ENCODE measurements at places on chromosomes 5 and 9.

GRCh38 chr9:83588256-83588655, 34.7 kb upstream of the IDNK start:
- no peak for DNase-seq

GRCh38 chr5:132484391-132484725, 6.2 kb downstream of the IRF1 start:
- DNase-seq: no peak

DNA sequence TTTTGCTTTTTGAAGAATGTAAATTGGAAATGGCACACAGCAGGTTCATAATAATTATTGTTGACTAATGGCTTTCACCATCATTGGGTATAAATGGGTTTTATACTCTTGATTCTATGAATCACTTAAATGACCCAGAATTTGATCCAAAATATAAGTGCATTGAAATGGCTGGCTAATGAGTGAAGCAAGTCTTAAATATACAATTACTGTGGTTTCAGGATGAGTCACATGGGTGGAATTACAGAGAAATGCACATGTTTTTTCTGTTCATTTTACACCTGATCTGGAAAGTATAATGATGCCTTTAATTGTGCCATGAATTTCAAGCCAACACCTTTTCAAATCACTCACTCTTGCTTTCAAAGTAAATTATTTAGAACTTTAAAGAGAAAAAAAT, 380.8 kb upstream of the CD180 start:
- no peak for DNase-seq

DNA sequence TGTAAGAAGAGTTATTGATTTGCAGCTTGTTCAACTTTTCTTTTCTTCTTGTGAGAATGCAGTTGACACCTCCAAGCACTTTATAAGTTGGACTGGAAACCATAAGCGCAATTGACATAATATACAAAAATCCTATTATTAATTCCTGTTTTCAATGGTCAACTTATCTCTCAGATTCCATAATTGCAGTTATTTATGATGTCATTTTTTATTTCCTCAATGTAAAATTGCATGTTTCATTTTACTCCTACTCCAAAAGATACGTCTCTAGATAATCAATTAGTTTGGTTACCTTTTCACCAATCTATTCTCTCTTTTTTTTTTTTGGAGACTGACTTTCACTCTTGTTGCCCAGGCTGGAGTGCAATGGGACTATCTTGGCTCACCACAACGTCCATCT, 1416.1 kb upstream of the CDH6 start:
- no peak for DNase-seq

- DNase-seq: peak; percentile 19
Observed at GRCh38 chr5:42583322-42583721, 160.1 kb downstream of the GHR start.

- no peak for DNase-seq
Observed at GRCh38 chr5:143168921-143169810, 234.3 kb downstream of the NR3C1 start.

DNA sequence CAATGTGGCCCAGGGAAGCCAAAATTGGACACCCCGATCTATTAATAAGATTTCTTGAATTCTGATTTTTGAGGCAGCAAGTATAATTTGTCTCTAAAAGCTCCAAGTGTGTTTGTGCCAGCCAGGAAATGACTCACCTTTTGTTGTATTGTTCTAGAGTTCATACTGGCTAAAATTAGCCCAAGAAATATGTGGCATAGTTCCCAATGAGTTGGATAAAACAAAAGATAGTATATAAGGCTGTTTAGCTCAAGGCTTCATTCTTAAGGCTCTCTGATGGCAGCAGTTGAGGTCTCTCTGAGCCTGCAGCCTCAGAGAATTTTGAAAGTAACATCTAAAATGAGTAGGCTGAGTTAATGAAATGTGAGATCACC, 21.6 kb downstream of the HMGXB3 start:
- DNase-seq: no peak

GRCh38 chr9:87148331-87149104, 201.2 kb upstream of the GAS1 start:
- DNase-seq: no peak

DNA sequence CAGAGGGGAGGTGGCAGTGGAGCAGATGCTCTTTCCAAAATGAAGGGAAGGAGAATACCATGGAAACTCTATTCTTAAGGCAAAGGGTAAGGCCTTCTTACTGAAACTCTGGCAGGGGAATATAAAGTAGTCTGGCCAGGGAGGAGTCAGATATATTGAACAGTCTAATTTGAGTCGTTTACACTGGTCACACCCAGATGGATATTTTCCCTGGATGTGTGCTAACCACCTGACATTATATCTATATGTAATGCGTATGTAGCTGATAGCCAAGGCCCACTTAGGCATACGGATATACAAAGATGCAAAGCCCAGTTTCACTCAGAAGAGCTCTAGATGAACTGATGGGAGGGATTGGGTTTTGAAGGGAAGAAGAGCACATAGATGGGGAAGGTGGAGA, 7.0 kb downstream of the TDRD7 start:
- DNase-seq: no peak

DNA sequence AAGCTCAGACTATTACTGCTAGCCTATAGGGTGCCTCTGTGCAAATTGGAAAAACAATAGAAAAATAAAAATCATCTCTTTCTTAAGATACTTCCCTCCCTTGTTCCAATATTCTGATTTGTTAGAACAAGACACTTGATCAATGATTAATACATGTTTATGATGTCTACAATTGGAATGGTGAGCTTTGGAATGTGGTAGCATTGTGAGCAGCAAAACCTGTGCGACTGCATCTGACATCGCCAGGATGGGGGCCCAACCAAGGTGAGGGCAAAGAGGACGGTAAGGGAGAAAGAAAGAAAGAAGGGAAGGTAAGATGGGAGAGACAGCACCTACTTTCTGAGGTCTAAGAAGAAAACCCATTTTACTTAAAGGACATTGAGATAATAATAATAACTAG, 183.0 kb upstream of the TRIM32 start:
- no peak for DNase-seq

GRCh38 chr9:130471411-130472183, 26.8 kb downstream of the ASS1 start:
- no peak for DNase-seq

- DNase-seq: no peak
Observed at GRCh38 chr9:68933434-68934328, 80.2 kb downstream of the PRKACG start.

- DNase-seq: no peak
Observed at GRCh38 chr5:174522480-174523260, 201.7 kb upstream of the MSX2 start.

DNA sequence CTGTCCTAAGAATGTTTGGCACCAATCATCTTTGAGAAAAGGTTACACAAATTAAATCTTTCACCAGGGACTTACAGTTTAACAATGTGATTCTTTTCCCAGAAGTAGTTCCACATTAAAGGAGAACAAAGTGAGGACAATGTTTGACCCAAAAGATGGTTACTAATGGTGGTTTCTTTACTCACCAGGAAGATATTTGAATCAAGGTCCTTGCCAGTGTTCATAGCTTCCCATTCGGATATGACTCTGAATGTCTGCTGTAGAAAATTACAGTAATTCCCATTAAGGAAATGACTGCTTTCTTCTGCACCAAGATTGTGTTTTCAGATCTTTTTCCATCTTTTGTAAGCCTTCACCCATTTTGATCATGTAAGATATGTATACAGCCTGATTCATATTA, 114.6 kb upstream of the ADAMTSL1 start:
- no peak for DNase-seq

DNA sequence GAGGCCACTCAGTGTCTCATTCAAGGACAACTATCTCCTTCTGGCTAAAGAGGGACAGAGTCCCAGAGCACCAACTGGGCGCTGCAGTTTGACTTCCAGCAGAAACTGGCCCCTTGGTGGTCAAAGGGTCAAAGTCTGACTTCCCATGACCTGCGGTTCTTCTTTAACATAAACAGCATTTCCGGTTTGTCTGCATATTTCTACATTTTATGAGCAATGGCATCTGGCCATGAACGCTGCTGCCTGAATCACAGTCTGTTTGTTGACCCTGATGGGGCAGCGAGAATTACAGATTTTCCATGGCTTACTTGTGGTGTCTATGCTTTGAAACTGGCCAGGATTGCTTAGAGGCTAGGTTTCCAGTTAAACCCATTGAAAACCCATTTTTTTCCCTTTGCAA, 1.3 kb downstream of the TNFSF15 start:
- no peak for DNase-seq

- no peak for DNase-seq
Observed at GRCh38 chr5:140106805-140107311, 7.1 kb upstream of the PURA start.

DNA sequence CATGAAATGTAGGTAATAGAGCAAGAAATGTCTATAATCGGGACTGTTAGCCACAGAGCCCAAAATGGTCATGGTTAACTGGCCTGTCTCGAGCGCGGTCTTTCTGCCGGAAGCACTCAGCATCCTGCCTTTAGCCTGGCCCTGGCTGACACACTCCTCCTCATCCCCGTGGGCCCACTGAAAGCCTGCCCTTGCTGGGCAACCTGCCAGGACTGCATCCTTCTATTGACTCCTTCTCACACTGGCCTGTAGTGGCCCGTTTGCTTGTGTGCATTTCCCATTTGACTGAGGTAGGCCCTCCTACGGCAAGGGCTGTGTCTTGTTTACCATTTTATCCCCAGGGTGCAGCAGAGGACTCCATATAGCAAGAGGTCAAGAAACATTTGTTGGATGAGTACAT, 215.7 kb downstream of the ATPSCKMT start:
- no peak for DNase-seq

DNA sequence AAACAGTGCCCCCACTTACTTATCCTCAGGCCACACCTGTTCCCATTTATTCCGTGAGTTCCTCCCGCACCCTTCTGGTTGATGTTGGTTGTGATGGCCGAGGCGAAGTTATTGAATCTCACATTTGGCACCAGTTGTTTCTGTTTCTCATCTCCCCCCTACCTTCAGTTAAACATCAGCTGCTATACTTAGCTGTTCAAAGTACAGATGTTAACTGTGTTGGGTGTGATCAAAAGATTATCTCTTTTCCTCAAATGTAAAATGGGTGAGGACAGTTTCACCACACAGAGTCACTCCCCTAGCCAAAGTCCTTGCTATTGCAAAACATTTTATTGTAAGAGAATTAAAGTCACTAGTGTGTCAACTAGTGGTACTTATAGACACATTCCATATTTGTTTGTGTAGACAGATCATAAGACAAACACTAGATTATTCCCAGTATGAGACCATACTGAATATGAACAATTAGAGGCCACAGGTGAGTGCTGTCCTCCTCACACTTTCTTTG, 43.2 kb upstream of the PRSS3 start:
- DNase-seq: no peak

- no peak for DNase-seq
Observed at GRCh38 chr5:58069846-58070245, 390.0 kb downstream of the PLK2 start.

- no peak for DNase-seq
Observed at GRCh38 chr5:149616727-149617285, 35.5 kb downstream of the ARHGEF37 start.

DNA sequence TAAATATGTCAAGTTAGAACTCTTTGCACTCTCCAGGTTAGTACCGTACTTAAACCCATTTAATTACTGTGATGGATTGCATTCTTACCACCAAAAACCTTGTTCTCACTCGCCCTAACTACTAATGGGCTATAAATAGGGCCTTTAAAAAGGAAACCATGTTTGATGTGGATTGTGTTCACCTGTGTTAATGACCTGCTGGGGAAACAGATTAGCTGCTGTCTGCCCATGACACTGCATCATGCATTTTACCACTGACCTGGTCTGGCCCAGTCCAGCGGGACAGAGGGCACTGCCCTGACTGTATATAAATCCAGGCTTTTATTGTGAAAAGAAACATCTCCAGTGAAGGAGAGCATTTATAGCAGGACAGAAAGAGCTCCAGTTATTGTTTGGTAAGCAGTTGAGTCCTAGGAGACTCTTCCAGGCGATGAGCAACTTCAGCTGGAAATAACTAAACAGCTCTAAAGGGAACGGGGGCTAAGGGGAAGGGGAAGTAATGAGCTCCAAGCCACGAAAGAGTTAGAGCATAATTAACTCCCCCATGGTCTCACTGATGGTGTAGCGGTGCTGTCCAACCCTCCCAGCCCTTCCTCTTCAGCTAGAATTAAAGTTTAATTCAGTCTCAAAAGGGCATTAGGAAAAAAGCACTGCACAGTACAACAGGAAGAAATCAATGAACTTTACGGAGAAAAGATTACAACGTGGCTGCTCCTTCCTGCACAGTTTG, 303.1 kb downstream of the ENC1 start:
- no peak for DNase-seq

DNA sequence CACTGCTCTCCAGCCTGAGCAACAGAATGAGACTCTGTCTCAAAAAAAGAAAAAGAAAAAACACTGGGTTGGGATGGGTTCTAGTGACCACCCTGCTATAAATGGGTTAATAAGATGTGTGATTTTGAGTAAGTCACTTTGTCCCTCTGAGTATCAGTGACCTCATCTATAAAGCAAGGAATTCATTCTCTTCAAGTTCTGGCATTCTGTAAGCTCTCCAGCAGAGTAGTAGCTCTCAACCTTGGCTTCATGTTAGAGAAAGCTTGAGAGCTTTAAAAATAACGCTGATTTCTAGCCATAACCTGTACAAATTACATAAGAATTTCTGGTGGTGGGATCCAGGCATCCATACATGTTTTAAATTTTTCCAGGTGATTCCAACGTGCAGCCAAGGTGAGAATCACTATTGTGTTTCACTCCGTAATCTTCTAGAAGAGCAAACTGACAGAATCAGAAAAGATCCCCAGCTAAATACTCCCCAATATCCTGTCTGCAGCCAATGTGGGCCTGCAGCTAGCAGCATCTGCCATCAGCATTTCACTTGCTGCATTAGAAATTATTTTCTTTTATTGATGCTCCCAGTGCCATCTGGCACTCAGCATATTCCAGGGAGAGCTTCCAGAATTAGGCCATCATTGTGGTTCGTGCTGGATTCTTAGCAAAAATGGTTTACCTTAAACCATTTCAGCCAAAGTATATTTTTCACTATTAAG, 109.4 kb downstream of the FEM1C start:
- no peak for DNase-seq

GRCh38 chr5:154873791-154874331, 15.4 kb downstream of the CNOT8 start:
- DNase-seq: no peak

GRCh38 chr5:45627076-45627656, 69.0 kb downstream of the HCN1 start:
- DNase-seq: no peak

DNA sequence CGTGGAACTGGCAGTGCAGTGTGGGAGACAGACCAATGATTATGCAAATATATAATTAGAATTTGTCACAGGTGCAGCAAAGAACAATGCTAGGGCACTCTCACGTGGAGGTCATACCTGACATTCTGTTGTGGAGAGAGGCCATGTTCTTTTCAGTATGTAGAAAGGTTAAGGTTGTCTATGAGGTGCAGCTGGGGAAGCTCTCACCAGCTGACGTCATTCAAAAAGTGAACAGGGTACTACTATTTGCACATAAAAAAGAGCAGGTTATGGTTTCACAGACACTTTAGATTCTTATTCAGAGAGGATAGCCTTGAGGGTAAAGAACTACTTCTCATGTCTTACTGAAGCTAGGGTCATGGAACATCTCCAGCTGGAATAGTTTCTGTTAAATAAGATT, 19.1 kb downstream of the SH3GL2 start:
- no peak for DNase-seq

- DNase-seq: no peak
Observed at GRCh38 chr5:57938174-57938557, 455.6 kb upstream of the ACTBL2 start.

Data from activated gamma-delta T cell treated with Interleukin-2 at 50 U/mL for 16 hours (primary cell).